ENCODE measurements at places on chromosomes 12 and 14. TPM values are rescaled to one million over a fixed set of nuclear protein-coding genes. Genes with fewer than 3 reads are reported as not detected.

DHRS4L2 gene
- 16.2 TPM for total RNA-seq

GALNT4 gene
- total RNA-seq: 7.5 TPM

RNF212B gene
- total RNA-seq: not detected

TRAFD1 gene
- total RNA-seq: 30.6 TPM

PPP4R4 gene
- total RNA-seq: 0.25 TPM

RND1 gene
- 5.8 TPM for total RNA-seq

NANOG gene
- total RNA-seq: not detected

RNASE4 gene
- total RNA-seq: 280 TPM

GALNT16 gene
- total RNA-seq: 18.3 TPM

FOXG1 gene
- total RNA-seq: not detected

MUCL1 gene
- not detected for total RNA-seq

CACNA1C gene
- 7.0 TPM for total RNA-seq

SAMD15 gene
- total RNA-seq: not detected

TAS2R31 gene
- 5.8 TPM for total RNA-seq

BMP4 gene
- total RNA-seq: 13.9 TPM

WNT5B gene
- total RNA-seq: 9.0 TPM

MYRFL gene
- not detected for total RNA-seq

WIF1 gene
- total RNA-seq: 0.95 TPM
